Kidney glomerular epithelial cell (primary cell): ENCODE measurements at places on chromosomes 6 and 20.

- DNase-seq = no peak
These were observed 24.7 kb upstream of the MICB start for GRCh38 chr6:31473244-31473643.

- DNase-seq = peak; percentile 96
These were observed 71.9 kb downstream of the TMEM170B start for GRCh38 chr6:11609324-11610071.

DNA sequence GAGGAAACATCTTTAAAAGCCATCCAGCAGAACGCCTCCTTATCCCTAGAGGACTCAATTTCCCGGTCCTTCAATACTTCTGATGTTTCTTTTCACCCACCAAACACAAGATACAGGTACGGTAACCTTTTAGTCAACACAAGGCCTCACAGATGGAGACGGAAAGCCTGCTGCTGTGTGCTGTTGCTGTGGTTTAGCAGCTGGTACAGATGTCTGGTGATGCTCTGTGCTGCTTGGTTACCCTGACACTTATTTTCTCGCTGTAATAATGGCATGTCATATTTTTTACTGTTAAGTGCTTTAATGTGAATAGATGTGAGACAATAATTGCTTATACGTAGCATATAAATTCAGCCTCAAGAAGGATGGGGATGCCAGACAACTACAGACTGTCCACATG is 25.3 kb downstream of the GMDS start:
- DNase-seq = no peak

- peak; percentile 17 for DNase-seq
These were observed 40.9 kb upstream of the CDH22 start for GRCh38 chr20:46349035-46349741.

- DNase-seq = no peak
These were observed 77.8 kb downstream of the NCR2 start for GRCh38 chr6:41413250-41413649.

- no peak for DNase-seq
These were observed 1.4 kb upstream of the BTN3A1 start for GRCh38 chr6:26400626-26401025.

- DNase-seq = no peak
These were observed 21.6 kb downstream of the ADGRG6 start for GRCh38 chr6:142323377-142323776.

GRCh38 chr6:38407192-38407591 is 232.5 kb downstream of the BTBD9 start:
- no peak for DNase-seq

DNA sequence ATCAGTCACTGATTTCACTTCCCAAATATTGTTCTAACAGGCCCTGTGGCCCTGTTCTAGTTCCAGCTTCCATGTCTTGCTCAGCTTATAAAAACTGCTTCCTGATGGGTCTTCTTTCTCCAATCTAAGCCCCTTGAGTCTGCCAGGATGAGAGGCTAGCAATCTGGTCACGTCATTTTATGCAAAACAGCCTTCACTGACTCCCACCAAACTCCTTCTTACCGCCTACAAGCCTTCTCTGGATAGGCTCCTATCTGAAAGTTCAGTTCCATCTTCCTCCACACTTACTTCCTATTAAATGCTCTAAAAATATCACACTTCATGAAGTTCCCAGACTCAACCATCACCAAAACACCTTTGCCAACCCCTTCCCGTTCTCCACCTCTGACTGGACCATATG is 15.5 kb downstream of the CRNKL1 start:
- DNase-seq = no peak
